ENCODE measurements at places on chromosomes 4 and X.

DNA sequence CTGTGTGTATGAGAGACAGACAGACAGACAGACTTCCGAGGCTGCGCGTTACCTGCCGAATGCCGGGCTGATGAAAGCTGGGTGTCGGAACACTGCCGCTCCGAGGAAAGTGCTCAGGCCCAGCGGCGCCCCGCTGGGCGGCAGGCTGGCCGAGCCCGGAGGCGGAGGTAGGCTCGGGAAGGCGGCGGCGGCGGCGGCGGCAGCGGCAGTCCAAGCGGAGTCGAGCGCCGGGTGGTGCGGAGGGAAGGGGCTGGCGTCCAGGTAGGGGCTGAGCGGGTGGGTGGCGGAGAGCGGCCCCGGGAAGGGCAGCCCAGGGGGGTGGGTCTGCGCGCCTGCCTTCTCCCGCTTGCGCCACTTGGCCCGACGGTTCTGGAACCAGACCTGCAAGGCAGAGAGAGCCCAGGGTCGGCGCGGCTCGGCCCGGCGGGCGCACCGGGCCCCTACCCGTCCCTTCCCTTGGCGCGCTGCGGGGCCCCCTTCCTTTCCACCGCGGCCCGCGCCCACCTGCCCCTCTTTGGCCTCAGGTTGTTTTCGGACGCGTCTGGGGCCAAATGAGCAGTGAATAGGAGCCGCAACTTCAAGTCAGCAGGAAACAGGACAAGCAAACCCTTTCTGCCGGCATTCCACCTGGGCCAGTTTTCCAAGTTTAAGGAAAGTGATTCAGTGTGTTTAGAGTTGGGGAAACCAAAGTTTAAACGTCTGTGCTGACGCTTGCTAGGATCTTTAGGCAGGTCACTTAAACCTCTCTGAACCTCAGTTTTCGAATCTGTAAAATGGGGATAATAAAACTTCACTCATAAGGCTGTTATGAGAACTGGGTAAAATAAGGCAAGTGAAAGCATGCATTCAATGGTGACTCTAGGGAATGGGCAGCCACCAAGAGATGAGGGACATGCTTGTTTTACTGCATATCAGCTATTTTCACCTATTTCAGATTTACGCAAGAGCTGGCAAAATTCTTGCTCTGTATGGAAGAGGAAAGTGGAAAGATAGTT lies 8.4 kb downstream of the ARX start:
- DNase-seq, result no peak

DNA sequence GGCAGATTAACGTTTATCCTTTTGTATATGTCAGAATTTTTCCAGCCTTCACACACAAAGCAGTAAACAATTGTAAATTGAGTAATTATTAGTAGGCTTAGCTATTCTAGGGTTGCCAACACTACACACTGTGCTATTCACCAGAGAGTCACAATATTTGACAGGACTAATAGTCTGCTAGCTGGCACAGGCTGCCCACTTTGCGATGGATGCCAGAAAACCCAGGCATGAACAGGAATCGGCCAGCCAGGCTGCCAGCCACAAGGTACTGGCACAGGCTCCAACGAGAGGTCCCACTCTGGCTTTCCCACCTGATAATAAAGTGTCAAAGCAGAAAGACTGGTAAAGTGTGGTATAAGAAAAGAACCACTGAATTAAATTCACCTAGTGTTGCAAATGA lies 94.8 kb downstream of the TET2 start:
- no peak for DNase-seq

DNA sequence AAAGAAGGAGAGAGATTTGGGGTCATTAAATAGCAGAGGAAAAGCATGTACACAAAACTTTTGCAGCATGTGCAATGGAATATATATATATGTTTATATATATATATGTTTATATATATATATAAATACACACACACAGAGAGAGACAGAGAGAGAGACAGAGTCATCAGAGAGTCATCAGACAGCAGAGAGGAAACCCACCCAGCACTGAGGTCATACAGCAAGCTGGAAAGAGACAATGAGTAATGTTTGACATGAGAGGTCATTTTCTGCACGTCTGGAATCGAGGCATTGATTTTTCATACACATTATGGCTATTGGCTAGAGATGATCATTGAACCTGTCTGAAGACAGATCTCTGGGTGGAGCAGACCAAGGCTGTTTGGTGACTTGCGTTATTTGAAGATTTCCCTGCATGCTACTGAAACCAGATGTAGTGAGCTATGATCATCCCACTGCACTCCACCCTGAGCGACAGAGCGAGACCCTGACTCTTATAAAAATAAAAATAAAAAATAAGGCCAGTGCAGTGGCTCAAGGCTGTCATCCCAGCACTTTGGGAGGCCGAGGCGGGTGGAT lies 48.8 kb upstream of the SHOX start:
- no peak for DNase-seq

- no peak for DNase-seq
Observed at GRCh38 chr4:124144238-124144654, 568.3 kb downstream of the ANKRD50 start.

DNA sequence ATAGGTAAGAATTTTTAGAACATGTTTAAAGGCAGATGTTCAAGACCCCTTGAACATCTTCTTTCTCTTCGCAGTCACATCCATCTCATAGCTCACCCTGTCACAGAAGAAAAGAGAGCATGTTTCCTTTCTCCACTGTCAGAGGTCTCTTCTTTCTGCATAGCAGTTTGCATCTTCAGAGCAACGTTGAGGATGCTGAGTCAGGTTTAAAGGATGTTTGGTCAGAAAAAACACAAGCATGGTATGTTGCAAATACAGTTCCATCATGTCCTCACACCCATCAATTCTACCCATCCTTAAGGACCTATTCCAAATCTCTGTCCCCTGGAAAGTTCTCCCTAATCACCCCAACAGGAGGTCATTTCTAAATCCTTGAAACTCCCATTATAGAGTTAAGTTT lies 84.8 kb downstream of the STOX2 start:
- DNase-seq, result no peak

DNA sequence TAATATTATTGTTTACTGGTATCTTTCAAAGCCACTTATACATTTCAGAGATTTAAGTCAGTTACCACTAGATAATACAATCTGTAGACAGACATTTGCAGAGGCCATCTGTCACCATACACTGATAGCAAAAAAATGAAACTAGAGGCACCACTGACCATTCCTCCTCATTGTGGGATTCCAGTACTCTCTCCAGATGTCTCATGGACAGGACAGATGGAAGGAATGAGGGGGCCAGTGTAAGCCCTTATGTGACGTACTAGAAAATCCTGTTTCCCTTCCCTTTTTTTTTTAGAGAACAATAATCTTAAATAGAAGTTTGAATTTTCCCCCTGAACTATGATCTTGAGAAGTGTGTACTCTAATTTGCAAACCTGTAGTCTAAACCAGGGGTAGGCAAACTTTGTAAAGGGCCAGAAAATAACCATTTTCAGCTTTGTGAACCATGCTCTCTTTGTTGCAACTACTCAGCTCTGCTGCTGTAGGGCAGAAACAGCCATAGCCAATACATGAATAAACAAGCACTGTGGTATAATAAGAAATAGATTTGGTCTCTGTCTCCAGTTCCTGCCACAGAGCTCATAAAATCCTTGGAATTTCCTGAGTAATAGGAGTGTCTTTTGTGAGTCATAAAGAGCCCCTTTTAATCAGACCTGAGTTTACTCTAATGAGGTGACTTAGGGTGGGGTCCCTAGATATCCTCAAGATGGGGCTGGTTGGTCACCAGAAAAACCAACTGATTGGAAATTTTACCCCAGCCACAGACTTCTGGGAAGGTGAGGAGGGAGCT lies 90.4 kb downstream of the MOSPD2 start:
- no peak for DNase-seq

DNA sequence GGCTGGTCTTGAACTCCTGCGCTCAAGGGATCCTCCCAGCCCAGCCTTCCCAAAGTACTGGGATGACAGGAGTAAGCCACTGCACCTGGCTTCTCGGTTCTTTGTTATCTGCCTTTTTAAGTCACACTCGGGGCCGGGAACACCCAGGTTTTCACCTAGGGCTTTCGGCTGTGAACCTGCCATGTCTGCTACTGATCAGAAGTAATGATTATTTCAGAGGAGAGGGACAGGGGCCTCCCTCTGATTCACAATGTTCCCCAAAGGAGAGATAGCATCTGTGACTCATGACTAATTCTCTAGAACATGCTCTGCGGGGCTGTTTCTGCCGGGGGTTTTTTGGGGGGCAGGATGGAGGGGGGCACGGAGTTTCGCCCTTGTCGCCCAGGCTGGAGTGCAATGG lies 26.9 kb downstream of the CRLF2 start:
- DNase-seq, result peak; percentile 15

DNA sequence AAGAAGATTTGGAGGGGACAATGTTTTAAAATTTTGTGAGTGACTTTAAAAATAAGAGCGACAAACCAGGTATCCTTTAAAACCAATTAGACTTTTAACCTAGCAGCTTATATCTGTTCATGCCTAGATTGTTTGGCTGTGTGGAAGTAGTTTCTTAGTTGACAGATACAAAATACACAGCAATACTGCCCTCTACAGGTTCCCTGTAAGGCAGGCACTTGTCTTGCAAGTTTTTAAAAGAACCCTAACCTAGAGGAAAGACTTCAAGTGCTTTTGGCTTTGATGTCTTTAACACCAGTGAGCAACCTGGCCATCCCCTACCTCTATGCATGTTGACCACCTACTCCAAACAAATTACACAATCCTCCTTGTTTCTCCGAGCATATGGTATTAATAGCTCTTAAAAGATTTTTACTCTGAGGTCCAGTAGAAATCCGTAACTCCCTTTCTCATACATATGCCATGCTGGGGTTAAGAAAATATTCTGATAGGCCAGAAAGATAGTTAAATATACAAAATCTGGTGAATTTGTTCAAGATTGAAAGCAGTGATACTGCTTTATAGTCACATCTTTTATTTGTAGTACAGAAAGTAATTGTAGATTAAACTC lies 273.0 kb downstream of the ARHGAP24 start:
- no peak for DNase-seq

GRCh38 chr4:40299811-40300292 lies 35.3 kb upstream of the CHRNA9 start:
- DNase-seq, result no peak

- DNase-seq, result no peak
Observed at GRCh38 chrX:40327085-40327484, 229.3 kb upstream of the BCOR start.

DNA sequence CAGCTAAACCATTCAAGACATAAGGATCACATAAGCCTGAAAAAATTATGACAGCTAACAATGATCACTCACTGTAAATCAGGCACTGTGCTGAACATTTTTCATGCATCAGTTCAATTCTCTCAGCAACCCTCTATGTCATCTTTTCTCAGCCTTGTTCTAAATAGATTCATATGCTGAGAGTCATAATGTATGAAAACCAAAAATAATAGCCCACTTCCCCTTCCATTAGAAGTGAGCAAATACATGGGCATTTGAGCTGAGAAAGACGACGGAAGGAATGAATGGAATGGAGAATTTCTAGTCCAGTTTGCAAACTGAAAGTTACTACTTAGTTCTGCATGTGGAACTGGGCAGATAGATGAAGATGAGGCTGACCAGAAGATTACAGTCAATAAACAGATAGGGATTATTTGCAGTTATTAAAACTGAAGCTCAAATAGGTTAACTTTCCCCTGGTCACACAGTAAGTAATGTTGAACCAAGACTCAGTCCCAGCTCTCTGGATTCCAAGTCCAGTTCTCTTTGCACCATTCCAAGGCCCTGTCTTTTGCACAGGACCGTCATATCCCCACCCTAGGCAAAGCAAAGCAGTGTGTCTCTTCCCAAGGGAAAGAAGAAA lies 1.6 kb upstream of the SH3RF1 start:
- no peak for DNase-seq

GRCh38 chr4:95256108-95256835 lies 292.5 kb downstream of the UNC5C start:
- no peak for DNase-seq

DNA sequence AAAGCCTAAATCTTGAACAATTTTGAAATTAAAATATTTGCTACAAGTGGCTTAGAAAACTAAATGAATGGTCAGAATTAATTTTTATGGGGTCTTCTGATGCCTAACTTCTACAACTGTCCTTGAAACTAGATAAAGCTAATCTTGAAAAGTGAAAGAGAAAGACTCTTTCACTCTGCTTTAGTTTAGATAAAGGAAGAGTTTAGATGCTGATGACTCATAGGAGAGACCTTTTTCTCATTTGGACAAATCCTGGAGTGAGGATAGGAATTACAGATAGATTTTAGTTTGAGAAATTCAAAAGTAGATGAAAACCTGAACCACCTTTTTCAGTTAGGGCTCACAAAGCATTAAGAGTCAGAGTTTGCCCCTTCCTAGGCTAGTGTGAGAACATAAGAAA lies 342.3 kb upstream of the GRID2 start:
- no peak for DNase-seq

DNA sequence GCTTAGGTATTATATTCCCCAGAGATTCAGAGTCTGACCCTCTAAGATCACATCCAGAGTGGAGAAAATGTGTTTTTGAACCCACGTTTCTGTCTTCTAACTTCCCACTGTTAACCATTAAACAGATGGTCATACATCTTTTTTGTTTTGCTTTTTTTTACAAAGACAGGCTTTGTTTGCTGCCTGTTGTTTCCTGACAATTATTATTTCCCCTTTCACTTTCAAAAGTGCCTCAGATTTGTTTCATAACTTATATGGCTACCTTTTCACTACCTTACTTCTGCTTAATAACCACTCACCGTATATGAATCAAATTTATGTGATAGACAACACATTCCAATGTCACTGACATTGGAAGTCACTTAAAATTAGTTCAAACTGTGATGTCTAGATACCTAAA lies 142.2 kb downstream of the HS3ST1 start:
- DNase-seq, result no peak

- DNase-seq, result no peak
Observed at GRCh38 chr4:184851200-184851541, 25.4 kb upstream of the ACSL1 start.

DNA sequence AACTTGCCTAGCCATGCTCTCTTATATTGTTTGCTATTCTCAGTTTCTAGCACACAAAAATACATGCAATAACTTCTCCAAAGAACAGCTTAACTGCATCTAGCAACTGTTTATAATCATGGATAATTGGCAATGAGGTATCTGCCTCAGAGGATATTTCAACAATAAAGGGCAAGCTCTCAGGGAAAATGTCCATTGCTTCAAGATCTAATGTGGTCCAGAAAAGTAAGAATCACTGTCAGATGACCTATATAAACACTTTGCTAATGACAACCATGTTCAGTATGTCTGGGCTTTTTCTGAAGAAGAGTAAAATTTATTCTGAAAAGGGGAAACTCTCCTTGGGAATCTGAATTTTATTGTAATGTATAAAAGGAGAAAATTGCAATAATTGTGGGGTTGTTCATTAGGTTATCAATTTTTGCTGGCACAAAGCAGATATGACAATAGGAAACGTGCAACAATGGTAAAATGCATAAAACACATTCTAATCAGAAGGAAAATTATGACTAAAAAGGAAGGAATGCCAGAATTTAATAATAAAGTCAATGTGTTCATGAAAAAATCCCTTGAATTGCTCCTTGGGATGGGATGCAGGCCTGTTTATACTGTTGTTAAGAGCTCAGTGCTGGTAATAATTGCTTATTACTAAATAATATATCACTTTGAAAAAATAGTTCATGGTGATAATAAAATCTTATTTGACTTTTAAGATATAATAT lies 90.3 kb downstream of the ANTXR2 start:
- no peak for DNase-seq
